ENCODE measurements at places on chromosomes 6 and 20.

DNA sequence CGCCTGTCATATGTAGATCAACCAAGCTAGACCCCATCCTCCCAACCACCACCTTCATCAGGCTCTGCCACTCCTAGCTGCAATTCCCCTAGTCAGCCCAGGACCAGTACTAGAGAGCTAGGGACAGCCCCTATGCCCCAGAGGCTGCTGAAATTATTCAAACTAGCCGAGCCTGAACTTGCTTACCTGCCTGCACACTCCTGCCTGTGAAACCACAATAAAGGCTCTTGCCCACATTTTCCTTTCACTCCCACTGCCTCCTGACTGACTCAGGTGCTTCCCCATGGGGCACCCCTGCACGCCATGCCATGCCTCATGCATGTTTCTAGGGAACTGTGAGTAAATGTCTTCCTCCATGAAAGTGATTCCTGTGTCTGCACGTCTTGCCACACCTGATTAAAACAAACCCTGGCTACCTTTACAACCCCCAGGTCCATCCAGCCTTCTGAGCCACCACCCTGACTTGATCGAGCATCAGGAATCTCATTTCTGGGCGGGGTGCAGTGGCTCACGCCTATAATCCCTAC is 66.5 kb upstream of the IER3 start:
- peak; percentile 92 for DNase-seq

DNA sequence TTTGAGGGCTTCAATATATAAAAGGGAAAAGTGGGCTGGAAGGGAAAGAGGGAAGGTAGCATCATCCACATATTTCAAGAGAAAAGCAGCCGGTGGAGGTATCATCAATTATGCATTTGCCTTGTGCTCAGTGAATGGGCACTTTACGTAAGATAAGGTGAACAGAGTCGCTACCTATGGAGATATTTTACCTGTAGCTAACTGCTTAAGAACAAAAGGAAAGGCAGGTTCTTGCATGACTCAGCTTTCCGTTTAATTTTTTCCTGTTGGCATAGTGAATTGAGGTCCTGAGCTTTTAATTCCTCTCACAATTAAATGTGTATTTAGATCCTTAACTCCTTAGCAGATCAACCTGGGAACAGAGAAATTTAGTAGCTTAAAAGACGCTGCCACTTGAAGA is 25.5 kb upstream of the PLCB4 start:
- no peak for DNase-seq

DNA sequence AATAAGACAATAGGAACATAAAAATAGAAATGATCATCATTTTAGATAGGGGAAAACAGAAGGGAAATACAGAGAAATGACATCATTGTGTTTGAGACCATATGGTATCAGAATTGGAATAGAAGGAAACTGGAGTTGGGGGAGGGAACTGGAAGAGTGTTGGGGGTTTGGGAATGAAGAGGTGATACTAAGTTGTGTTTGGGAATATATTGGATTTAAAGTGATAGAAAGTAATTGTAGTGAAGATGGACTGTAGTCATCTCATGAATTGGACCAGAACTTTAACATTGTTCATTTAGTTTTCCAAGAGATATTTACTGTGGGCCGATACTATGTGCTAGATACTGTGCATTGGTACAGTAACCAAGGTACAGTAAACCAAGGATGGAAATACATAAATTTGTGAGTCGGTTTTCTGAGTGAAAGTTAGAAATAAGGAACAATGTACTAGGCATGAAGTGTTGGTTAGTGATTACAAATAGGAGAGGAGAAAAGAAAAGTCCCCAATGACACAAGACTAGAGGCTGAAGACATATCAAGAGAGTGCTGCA is 32.3 kb downstream of the KCNQ5 start:
- DNase-seq, result no peak

GRCh38 chr6:54907355-54907754 is 60.8 kb downstream of the FAM83B start:
- DNase-seq, result no peak

DNA sequence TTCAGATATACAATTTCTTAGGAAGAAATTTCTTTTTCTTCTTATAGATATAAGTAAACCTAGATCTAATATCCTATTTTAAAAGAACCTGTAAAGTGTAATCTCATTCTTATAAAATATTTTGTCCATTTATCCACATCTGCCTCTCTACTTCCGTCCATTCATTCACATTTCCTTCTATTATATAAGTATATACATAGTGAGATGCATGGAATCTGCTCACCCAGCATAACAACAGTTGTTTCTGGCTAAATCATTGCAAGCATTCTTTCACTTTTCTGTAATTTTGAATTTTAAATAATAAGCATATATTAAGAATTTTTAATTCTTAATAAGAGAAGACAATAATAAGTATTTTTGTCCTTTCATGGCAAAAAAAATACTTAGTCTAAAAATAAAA is 45.4 kb downstream of the CEP162 start:
- DNase-seq, result no peak

DNA sequence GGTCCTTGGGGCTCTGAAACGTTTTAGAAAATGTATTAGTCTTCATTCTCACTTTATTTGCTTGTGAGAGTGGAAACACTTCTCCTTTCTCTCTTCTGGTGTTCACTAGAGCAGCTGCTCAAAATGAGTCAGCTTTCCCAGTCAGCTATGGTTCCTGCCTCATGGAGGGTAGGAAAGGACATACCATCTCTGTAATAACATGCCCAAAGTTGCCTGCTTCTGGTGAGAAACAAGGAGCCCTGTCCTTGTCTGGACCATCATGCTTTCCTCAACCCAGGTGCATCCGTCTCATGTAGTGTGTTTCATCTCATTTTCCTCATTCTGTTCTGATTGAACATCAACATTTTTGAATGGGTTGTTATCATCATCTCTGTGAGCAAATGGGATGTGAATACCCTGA is 17.1 kb upstream of the TINAG start:
- no peak for DNase-seq
